HT-29 (cell line): ENCODE measurements at places on chromosomes 2 and 18. TPM values are rescaled to one million over a fixed set of nuclear protein-coding genes. Genes with fewer than 3 reads are reported as not detected.

- no peak for DNase-seq
These were observed 64.8 kb downstream of the KCNG2 start for GRCh38 chr18:79862562-79862961.

GRCh38 chr2:235877275-235877802, 290.8 kb downstream of the GBX2 start:
- no peak for DNase-seq

DNA sequence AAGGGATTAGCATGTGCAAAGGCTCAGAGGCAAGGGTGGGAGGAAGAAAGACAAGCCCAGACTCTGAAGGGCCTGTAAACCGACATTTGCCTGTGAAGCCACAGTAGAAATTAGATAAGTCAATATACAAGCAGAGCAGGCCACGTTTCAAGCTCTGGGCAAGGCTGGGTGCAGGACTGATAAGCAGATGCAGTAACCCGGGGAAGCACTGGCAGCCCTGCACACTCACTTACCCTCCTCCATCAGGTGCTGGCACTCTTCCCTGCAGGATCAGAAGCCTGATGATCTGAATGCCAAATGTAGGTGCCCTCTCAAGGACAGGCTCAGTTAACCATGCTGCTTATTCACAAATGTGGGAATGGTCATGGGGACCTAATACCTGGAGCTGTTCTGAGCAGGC, 46.3 kb upstream of the RAB12 start:
- no peak for DNase-seq

- DNase-seq = no peak
These were observed 35.3 kb upstream of the ANKRD44 start for GRCh38 chr2:197345846-197346370.

GRCh38 chr18:60446821-60447220, 74.2 kb upstream of the MC4R start:
- no peak for DNase-seq

NEU4 gene
- total RNA-seq = 0.31 and 1.1 TPM in 2 replicates

FHOD3 gene
- total RNA-seq = not detected in 2 replicates
